ENCODE measurements at places on chromosomes 13 and 19. TPM values are rescaled to one million over a fixed set of nuclear protein-coding genes. Genes with fewer than 3 reads are reported as not detected.

GRCh38 chr19:13526552-13526951 lies 20.3 kb upstream of the CACNA1A start:
- no peak for DNase-seq

DLL3 gene
- total RNA-seq, result not detected

VAV1 gene
- 2.5 TPM for total RNA-seq

DNA sequence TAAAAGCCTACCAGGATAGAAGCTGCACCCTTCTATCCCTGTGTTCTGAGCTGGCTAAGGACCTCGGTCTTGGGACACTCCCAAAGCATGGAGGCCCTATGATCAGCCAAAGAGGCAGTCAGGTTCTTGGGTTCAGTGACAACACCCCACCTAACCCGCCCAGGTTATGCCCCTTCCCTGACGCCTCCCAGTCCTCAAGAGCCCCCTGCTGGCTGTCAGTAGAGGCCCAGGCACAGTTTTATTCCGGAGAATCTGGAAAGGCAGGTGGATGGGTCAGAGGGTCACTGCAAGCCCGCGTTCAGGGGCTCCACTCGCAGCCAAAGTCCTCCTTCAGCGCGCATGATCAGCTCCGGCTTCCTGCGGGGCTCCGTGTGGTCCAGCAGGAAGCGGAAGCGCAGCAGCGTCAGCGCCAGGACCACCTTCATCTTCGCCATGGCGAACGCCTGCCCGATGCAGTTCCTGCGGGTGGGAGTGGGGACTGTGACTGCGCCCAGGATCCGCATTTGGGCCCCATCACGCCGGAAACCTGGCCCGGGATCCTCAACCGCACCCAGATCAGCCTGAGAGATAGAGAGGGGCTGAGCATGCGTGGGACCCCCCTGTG lies 22.3 kb downstream of the OR10H3 start:
- DNase-seq, result no peak

KANK3 gene
- 24.2 TPM for total RNA-seq

SYNE4 gene
- total RNA-seq, result 1.9 TPM

KLF1 gene
- 1.6 TPM for total RNA-seq
